ENCODE measurements at places on chromosomes 13 and 19.

DNA sequence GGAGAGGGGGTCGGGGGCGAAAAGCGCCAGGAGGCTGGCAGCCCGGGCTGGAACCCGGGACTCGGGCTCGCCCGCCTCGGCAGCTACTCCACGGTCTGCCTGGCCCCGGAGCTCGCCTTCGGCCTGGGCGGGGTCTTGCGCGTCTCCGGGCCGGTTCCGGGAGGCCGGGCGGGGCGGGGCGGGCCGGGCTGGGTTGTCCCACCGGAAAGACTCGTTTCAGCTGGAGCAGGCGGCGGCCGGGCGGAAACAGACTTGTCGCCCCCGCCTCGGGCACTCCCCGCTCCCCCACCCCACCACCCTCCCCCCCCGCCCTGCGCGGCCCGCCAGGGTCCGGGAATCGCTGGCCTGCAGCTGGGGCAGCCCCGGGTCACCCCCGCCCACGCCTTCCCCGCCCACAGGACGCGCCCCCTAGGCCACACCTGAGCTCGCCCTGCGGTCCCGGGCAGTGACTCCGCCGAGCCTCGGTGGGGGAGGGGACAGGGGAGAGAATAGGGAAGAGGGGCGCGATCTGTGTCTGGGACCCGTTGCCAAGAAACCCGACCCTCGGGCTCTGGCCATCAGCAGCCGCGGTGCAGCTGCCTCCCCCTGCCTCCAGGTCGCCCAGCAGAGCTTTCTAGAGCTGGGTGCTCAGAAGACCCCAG, 109.4 kb downstream of the KCTD15 start:
- no peak for DNase-seq

DNA sequence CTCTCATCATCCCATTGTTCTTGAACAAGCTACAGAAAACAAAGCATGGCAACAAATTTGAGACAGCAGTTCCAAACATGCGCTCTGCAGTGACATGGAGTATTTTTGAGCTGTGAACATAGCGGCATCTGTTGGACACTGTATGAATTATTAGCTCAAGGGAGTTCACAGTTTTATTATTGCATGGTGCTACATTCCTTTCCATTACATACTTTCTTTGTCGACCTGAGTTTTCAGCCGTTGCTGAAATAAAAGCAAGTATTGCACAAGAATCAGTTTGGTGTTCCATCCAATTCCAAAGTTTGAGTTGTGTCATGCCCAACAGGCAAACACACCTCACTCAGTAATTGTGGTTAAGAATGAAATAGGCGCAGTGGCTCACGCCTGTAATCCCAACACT, 30.1 kb upstream of the METTL21C start:
- DNase-seq, result peak; percentile 53

DNA sequence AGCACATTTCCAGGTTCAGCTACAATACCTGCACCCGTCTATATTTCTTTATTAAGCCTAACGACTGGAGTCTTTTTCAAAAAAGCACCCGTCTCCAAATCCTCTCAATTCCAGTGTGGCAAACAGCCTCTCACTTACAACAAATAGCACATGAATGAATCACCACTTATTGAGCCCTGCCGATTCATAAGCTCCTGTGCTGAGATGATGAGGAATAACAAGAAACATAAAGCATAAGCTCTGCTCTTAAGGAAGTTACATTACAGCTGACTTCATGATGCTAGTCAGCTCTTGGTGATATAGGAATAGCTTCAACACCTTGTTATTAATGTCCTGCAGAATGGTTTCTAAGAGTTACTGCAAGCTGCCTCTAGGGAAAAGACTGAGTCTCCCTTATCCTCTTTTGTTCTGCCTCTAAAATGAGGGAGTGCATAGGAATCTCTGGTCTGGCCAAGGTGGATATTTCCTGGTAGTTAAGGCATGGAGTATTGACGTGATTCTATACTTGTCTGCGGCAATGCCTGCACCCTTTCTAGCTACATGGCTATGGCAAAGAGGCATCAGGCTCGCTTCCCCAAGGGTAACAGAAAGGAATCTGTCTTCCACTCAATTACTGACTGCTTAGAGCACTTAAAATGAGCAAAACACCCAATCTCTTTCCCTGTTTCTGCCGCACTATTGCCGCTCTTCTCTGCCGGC, 195.7 kb downstream of the KLF12 start:
- DNase-seq, result peak; percentile 95

GRCh38 chr19:30046522-30046921, 104.5 kb downstream of the URI1 start:
- DNase-seq, result peak; percentile 19

GRCh38 chr19:42965176-42965575, 28.2 kb upstream of the PSG7 start:
- peak; percentile 95 for DNase-seq

DNA sequence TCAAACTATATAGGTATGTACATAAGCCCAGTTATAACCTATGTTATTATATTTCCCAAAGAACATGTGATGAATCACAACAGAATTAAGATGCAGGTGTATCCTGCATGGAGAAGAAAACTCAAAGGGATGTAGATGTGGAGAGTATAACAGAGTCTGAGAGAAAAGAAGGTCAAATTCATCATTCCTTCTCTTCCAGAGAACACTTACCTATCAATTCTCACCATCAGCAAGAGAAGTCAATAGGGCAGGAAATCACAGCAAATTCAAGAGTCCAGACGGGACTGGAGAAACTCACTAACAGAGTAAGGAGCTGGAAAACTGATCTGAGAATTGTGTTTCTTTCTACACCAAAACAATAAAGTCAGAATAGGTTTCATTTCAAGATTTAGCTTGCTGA, 28.4 kb downstream of the DIAPH3 start:
- no peak for DNase-seq

- peak; percentile 4 for DNase-seq
Observed at GRCh38 chr13:85427416-85427815, 371.8 kb downstream of the SLITRK6 start.

- DNase-seq, result no peak
Observed at GRCh38 chr13:107548338-107548737, 667.0 kb downstream of the LIG4 start.

DNA sequence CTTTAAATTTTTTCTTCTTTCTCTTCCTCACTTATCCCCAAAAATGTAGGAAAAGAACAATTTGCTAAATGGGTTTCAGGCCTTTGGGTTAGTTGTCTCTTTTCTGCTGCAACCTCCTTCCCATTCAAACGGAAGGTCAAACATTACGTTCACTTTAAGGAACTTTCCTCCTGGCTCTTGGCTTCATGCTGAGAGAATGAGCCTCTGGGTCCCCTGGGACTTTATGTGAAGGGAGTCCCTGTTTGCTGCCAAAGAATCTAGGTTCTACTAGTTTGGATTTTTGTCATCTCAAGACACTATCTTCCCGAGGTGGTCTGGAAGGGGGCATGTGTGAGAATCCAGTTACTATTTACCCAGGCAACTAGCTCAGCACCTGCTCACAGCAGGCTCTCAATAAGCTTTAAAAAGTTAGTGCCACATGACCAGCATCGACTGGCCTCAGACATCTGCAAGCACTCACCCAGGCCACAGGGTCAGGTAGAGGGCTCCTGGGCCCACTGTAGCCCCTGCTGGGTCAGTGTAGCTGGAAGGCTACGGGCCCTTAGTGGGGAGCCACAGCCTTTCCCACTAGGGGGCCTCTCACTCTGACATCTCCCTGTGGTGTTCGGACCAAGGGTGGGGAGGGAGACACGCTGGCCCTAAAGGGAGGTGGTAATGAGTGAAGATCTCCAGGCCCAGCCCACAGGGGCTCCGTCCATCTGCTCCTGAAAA, 40.5 kb downstream of the FAM124A start:
- DNase-seq, result peak; percentile 12

- no peak for DNase-seq
Observed at GRCh38 chr19:17081672-17082630, 6.4 kb downstream of the MYO9B start.

DNA sequence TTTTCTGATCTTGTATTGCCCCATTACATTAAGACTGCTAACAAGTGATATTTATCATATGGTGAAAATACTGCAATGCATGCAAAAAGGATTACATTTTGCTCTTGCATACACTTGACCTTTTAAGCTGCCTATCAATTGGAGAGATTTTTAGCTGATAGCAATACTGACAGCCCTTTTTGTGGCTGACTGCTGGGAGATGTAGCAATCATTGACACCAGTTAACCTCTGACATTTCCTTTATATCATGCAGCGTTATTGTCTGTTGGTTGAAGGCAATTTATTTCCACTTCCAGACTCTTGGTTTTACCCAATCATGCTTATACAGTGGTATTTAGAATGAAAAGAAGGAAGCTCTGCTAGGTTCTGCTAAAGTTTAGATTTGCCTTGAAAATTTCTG, 364.0 kb downstream of the LMO7 start:
- DNase-seq, result no peak

GRCh38 chr13:53447863-53448262, 419.2 kb downstream of the OLFM4 start:
- no peak for DNase-seq

GRCh38 chr13:42373048-42373812, 101.3 kb downstream of the AKAP11 start:
- no peak for DNase-seq

- no peak for DNase-seq
Observed at GRCh38 chr13:70905035-70905434, 796.8 kb upstream of the KLHL1 start.

DNA sequence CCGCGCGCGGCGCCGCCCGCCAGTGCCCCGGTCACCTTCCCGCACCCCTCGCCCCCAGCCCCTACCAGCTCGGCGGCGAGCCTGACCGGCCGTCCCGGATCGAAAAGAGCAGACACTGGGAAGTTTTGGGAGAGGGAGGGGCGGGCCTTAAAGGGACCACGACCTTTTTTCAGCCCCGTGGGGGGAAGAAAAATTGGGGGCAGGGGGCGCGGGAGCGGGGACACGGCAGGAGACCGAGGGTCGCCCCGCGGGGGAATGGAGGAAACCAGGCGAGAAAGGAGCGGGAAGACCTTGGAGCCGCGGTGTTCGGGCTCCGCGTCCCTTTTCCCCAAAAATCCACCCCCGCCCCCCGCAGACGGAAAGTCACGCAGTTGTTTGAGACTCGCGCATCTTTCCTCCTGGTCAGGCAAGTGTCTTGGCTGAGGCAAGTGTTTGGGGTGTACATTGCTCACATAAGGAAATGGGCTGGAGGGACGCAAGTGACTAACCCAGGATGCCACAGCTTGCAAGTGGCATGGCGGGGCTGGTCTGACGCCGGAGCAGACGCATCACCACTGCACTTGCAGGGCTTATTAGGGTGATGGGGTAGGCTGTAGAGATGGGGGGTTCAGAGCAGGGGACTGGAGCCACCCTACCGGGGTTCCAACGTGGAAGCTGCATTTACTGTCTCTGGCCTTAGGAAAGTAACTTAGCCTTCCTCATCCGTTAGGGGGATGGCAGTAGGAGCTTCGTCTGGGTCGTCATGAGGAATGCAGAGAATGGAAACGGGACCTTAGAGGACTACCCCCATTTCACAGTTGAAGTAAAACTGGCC, 2.7 kb upstream of the HNRNPL start:
- peak; percentile 85 for DNase-seq

DNA sequence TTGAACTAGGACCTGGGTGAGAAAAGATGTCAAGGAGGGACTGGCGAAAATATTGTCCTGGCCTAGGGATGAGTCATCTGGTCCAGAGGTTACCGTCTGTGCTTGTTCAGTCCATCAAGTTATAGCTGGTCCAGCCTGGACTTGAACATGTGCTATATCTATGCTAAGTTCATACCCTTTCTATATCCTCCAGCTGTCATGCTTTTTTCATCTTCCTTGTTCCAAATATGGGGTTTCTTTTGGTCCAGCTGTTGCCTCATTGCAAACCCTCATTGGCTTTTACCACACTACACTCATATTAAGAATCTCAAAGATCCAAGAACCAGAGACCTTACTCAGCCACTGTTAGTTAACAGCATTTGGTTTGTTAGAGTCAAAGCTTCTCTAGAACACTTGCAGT, 19.1 kb upstream of the KLF12 start:
- no peak for DNase-seq

- peak; percentile 33 for DNase-seq
Observed at GRCh38 chr13:45082964-45083363, 37.3 kb upstream of the GTF2F2 start.

- peak; percentile 2 for DNase-seq
Observed at GRCh38 chr13:66353664-66354063, 876.5 kb downstream of the PCDH9 start.
